Stimulated activated CD8-positive, alpha-beta memory T cell treated with anti-CD3 and anti-CD28 coated beads, Interleukin-7, amount 100 ng/mL, for 1 hour (primary cell): ENCODE measurements at places on chromosomes 6 and 20.

DNA sequence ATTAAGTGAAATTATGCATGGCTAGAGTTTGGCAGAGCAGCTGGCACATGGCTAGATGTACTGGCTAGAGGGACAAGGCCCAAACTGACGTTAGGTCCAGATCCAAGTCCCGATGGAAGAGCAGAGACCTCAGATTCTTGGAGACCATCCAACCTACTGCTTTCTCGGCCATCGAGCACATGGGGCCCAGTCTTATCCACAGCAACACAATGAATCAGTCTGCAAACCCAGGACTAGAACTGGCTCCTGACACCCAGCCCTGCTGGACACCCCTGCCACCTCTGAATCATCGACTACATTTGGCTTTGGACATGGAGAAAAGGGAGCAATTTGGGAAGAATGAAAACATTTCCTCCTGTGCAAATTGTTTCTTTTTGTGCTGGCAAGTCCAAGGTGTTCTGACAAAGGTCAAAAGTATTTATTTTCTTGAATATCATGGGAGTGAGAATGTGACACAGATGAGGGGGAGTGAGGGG is 23.9 kb upstream of the YWHAB start:
- no peak for DNase-seq

GRCh38 chr6:115740907-115741306 is 319.8 kb downstream of the FRK start:
- DNase-seq: no peak

DNA sequence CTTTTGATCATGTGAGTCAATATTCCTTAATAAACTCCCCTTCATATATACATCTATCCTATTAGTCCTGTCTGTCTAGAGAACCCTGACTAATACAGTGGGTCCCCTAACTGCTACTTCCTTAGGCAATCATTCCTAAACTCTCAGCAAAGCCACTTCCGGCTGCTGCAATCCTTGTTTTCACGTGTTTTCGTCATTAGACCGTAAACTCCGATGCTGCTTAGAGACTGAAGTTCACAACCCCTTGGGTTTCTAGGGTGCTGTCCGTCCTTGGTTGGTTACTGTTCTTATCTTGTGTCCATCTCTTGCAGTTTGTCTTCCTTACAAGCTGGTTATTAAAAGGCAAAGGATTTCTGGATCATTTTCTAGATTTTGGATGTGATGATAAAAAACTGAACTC is 106.4 kb downstream of the GMPR start:
- no peak for DNase-seq

GRCh38 chr6:74642101-74642500 is 563.8 kb downstream of the COL12A1 start:
- DNase-seq: no peak

GRCh38 chr20:18267815-18268214 is 20.5 kb upstream of the ZNF133 start:
- DNase-seq: no peak

DNA sequence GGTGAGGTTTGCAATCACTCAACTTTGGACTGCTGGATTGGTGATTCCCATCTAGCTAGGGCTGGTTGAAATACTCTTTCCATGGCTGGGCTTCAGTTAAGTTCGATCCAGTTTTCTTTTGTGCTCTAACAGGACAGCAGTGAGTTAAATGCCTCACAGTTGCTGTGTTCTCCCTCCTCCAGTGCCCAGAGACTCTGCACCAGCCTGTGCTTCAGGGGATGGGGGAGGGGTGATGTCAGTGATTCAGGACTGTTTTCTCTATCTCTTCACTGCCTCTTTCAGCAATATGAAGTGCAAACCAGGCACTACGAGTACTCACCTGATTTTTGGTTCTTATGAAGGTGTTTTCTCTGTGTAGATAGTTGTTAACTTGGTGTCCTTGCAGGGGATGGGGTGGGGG is 88.2 kb upstream of the FAM83B start:
- DNase-seq: no peak

DNA sequence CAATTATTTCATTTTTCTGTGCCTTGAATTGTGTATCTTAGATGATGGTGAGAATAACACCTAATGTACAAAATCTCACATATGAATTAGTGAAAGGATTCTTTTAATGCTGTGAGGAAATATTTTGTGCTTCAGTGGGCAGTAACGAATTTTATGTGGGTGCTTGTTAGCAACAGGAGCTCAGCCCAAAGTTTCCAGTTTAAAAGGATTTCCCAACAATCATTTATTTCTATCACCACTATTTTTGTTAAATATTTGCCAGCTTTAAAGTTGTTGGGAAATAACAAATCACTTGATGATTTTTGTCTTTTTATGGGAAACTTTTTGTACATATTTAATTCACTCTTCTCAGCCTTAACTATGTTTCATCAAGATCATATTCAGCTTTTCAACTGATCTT is 111.8 kb downstream of the QKI start:
- no peak for DNase-seq

GRCh38 chr6:95576218-95576997 is 927 bp upstream of the MANEA start:
- no peak for DNase-seq

- no peak for DNase-seq
These were observed 3.2 kb upstream of the TGM3 start for GRCh38 chr20:2292416-2293110.

DNA sequence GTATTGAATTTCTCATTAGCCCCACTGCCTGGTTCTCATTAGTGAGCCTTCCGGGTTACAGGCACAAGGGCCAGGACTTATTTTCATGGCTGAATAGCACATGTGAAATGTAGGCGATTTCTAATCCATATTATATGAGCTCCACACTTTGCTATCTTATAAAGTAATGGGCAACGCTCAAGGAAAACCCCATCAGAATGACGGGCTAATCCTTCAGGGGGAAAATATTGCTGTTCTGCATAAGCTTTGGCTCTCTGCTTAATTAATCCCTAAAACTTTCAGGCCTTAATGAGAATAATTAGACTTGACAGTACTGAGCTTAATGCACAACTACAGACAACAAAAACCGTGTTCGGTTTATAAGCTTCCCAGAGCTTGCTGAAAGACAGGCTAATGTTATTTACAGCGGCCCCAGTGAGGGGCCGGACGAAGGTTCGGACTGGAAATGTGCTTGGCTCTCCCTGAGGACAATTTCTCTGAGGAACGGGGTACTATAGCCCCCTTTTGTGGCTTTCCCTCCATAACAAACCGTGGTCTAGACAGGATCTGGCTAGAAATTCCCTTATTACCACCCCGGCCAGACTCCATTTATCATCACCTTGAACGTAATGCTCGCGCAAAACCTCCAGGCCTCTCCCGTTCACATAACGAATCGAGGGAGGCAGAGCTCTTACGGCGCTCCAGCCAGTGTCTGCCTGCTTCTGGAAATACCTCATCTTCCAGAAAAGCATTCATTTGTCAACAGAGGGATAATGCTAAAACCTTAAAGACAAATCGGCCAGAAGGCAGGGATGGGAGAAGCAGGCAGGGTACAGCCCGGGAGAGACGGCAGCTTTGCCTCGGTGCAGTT is 164.5 kb downstream of the CD83 start:
- no peak for DNase-seq

DNA sequence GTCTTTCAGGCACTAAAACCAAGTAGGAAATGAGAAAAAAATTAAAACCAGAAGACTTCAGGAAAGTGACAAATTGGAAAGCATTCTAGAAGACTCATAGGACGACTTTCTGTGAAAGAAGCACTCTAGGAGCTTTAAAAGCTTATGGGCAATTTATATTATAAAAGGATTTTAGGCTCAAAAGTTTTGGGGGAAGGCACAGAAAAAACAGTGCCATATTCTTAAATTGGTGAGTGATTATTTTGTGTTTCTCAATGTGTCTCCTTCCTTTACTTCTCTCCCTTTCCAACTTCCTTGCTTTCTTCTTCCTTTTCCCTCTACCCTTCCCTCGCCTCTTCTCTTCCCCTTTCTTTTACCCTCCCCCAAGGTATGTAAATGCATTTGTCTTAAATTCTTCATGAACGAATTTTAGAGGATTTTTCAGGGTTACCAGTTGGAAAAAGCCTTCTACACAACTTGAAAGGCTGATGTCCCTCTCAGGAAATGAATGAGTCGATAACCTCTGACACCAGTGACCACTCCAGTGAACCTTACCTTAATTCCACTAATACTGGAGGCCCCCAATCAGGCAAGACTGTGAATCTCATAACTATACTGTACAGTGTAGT is 2.6 kb upstream of the LIN28B start:
- no peak for DNase-seq

GRCh38 chr20:53819973-53820451 is 226.4 kb upstream of the ZNF217 start:
- DNase-seq: no peak
